BJ (cell line): ENCODE measurements at places on chromosomes 4 and X.
A peak's percentile ranks its signal among the peaks of the same experiment; 100 is the strongest.

- DNase-seq, result no peak
These were observed 1184.4 kb upstream of the PABPC4L start for GRCh38 chr4:135385830-135386581.

GRCh38 chr4:74433541-74434172 is 11.3 kb upstream of the AREG start:
- DNase-seq, result no peak

GRCh38 chr4:38138363-38138762 is 178.2 kb downstream of the PTTG2 start:
- no peak for DNase-seq

GRCh38 chr4:144711700-144712456 is 65.9 kb downstream of the HHIP start:
- DNase-seq, result no peak

GRCh38 chrX:52262195-52262546 is 77.5 kb downstream of the MAGED4 start:
- DNase-seq, result no peak

- DNase-seq, result no peak
These were observed 566.3 kb downstream of the IL15 start for GRCh38 chr4:142202404-142203332.

- DNase-seq, result no peak
These were observed 74.2 kb downstream of the CLDN34 start for GRCh38 chrX:10041383-10041782.

- no peak for DNase-seq
These were observed 108.0 kb upstream of the TBL1X start for GRCh38 chrX:9356846-9357245.

DNA sequence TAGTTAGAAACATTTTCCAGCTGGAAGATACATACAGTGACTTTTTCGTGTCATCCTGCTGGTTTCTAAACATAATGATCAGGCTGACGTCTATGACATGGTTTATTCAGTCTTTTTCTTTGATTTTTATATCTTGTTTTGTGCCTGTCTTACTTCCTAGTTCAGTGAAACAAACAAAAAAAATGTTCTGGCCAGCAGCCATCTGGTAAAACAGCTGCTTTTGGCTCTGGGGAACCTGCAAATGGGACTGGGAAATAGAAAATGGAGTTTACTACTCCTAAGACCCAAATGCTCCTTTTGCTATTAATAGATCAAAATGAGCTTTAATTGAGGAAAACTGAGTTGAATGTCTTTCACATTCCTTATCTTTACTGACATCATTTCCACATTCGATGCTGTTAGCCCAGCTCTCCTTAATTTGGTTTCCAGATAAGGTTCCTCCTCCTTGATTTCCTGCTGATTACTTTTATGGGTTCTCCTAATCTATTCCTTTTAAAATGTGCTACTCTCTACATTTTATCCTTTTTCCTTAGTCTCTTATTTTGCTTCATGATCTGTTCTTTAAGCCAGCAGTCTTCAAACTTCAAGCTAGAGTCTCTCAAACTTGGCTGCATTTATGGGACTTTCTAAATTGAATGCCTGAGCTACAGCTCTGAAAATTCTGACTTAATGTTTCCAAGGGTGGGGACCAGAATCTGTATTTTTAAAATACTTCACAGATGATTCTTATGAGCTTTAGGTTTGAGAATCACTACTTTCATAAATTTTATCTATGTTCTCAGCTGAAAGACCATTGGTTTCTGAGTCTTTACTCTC is 499.5 kb downstream of the ANKRD50 start:
- DNase-seq, result no peak

GRCh38 chr4:42555828-42556227 is 101.1 kb downstream of the ATP8A1 start:
- no peak for DNase-seq

GRCh38 chr4:158411269-158411668 is 110.4 kb upstream of the RXFP1 start:
- no peak for DNase-seq

- no peak for DNase-seq
These were observed 14.8 kb upstream of the CXCR3 start for GRCh38 chrX:71632923-71633657.

DNA sequence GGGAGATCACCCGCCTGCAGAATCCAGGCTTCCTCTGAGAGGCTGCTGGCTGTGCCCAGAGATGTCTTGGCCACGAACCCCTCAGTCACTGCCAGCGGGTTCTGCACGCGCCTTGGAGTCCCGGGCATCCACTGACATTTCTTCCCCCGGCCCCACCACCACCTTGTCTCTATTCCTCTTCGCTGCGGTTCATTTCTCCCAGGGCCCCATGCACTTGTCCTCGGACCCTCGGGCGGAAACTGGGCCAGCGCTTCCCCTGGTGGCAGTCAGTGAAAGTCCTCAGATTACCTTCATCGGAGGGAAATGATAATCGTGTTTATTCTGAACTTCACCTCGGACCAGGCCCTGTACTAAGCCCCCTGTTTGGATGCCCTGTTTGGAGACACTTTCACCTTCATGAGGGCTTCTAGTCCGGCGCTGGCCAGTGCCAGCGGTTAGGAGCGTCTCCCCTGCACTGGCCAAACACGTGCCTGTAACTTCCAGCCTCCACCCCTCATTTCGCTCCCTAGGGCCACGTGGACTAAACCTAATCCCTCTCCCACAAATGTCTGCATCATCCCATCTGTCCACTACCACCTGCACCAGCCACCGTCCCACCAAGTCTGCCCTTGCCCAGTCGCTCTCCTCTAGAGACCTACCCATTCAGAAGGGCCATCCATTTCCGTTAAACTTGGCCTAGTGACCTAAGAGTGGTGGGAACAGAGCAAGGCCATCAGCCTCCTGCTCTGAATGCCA is 82.0 kb downstream of the DCTD start:
- no peak for DNase-seq

- no peak for DNase-seq
These were observed 27.3 kb upstream of the PHEX start for GRCh38 chrX:22004866-22005265.

DNA sequence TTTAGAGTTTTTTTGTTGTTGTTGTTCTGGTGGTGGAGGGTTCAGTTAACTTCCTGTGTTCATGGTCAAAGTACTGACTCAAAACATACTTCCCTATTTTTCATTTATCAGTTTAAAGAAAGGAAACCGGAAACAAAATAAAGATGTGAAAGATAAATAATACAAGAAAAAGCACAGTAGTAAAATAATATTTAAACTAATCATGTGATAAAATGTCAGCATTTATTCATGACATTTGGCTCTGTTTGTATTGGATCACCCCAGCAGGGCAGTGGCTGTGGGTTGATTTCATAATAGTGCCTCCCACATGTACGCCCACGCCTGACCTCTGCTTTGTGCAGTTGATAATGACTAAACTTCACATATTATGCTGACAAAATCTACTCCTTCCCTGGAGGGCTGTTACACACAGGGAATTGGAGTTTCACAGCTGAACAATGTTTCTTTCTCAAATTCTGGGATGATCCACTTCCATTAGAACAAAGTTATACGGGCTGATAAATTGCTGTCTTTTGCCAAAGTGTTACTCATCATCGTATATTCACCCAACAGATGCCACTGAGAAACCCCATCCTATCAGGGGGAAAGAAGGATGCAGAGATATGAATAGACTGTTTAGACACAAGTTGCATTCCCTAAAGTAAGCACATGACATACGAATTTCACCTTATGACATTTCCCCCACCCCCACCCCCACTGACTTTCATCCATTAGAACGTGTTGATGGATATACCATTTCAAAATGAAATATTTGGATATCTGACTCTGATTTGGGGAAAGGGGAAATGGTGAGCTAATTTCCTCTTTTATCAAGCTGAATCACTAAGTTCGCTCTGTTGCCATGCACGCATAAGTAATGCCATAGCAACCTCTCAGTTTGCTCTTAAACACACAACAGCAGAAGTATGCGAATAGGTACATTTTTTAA is 48.3 kb downstream of the AMELX start:
- peak; percentile 44 for DNase-seq

DNA sequence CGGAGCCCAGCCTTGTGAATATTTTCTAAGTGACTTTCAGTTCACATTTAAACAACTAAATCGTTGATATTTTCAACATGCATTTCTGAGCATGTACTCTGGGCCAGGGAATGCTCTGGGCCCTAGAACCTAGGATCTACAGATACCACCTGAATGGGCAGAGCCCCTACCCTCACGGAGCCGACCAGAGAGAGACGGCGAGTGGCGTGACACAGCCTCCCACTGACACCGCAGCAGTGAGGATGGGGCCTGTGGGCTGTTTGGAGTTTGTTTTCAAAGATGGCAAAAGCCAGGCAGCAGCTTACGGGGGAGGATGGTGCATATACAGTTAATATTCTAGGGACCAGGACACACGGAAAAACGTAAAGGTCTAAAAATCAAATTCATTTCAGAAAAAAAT is 17.7 kb downstream of the NELFA start:
- DNase-seq, result no peak

DNA sequence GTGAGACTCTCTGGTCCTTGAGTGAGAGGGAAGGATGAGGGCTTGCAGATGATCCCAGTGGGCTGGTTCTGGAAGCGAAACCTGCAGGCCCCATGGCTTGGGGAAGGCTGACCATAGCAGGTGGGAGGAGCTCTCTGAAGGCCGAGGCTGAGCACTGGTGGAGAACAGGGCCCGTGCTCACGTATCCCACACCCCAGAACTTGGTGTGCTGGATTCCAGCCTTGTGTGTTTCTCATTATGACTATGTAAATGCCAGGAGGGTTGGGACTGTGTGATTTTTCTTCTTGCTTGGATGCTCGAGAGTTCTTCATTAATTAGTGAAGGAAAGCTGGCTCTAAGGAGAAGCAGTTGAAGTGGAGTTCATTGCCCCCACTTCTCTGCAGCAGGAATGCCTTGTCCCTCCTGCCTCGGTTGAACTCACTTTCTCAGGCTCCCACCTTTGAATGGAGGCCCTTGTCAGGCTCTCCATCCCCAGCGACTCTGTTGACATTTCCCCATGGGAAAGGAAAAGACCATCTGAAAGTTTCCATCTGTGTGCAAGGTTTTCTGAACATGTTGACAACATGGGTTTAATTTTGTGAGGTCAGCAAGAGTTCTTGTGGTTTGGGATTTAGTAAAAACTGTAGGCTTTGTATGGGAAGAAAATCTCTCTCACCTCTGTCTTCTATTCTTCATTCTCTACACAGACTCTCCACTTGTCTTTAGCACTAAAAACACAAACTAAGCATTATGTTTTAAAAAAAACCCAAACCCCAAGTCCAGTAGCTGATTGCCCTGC is 57.7 kb downstream of the TBL1X start:
- DNase-seq, result no peak

- no peak for DNase-seq
These were observed 11.2 kb downstream of the C1QTNF7 start for GRCh38 chr4:15438939-15439524.

DNA sequence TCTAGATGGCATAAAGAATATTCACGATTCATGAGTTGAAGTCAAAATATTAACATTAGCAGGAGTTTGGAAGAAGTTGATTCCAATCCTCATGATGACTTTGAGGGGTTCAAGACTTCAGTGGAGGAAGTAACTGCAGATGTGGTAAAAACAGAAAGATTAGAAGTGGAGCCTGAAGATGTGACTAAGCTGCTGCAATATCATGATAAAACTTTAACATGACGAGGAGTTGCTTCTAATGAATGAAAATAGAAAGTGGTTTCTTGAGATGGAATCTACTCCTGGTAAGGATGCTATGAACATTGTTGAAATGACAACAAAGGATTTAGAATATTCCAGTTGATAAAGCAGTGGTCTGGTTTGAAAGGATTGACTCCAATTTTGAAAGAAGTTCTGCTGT is 70.1 kb upstream of the TMLHE start:
- DNase-seq, result no peak

DNA sequence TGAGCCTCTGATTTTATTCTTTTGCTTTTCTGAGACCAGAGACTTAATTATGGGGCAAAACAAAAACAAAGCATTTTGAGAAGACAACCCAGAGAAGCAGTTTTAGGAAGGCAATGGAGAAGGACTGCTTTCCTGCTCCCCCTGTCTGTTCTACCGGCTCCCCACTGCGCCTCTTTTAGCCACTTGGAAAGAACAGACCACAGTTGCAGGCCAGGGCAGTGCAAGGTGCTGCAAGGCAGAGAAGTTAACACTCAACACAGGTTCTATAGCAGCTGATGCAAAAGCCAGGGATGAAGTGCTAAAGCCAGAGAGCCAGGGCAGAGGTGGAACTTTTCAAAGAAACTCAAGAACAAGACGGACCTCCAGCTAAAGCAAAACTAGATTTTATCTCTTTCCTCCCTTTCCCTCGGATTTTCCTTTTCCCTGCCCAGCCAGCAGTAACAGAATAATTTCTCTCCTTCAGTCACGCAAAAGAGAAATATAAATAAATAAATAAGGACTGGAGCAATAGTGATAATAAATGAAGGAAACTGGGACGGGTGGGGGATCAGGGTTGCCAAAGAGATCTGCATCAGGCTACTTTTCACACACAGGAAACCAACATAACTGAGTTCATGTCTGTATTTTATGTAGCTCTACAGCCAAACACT is 10.4 kb downstream of the SH3RF1 start:
- DNase-seq, result no peak

GRCh38 chrX:123673813-123674212 is 59.0 kb downstream of the THOC2 start:
- no peak for DNase-seq

- DNase-seq, result no peak
These were observed 25.9 kb downstream of the MGAT4D start for GRCh38 chr4:140472156-140472555.

DNA sequence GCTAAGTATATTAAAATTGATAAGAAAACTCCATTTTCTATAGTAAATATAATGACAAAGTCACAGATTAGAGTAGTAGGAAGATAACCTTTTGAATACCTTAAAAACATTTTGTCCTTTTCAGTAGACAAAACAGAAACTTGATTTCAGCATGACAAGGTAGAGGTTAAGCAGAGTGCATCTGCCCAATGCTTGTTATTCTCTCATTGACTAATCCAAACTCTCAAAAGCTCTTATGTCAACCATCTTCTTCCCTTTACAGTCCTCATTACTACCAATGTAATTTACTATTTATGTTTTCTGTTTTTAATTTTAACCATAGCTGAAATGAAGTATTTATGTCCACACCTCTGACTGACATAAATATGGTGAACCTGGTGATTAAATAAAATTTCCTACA is 11.1 kb downstream of the NIPAL1 start:
- no peak for DNase-seq

- no peak for DNase-seq
These were observed 269.7 kb downstream of the HS3ST1 start for GRCh38 chr4:11158971-11159370.

GRCh38 chr4:2761035-2761923 is 5.1 kb upstream of the TNIP2 start:
- no peak for DNase-seq

GRCh38 chr4:118814058-118814457 is 21.9 kb downstream of the SEC24D start:
- DNase-seq, result no peak

- DNase-seq, result no peak
These were observed 11.1 kb upstream of the LRAT start for GRCh38 chr4:154732669-154733068.

DNA sequence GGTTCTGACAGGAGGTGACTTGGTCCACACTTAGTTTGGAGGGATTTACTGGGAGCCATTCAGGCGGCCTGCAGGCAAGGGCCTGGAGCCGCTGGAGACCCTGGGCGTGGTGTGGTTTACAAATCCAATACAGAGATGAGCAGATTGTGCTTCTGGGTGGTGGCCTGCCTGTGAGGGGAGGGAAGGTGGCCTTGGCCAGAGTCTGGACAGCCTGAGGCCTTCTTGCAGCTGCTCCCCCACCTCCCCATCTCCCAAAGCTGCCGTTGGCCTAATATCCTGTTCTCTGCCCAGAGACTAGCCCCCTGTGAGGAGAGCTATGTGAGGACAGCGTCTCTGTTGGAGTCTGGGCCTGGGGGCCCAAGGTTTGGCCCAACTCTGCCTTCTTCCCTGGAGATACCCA is 163.9 kb upstream of the MAMLD1 start:
- DNase-seq, result no peak

GRCh38 chrX:101482296-101482695 is 3.0 kb upstream of the ARMCX4 start:
- DNase-seq, result no peak
